NCI-H1417 treated with DMSO at 0.1 percent for 48 hours (cell line): ENCODE measurements at places on chromosomes 2 and 18.

DNA sequence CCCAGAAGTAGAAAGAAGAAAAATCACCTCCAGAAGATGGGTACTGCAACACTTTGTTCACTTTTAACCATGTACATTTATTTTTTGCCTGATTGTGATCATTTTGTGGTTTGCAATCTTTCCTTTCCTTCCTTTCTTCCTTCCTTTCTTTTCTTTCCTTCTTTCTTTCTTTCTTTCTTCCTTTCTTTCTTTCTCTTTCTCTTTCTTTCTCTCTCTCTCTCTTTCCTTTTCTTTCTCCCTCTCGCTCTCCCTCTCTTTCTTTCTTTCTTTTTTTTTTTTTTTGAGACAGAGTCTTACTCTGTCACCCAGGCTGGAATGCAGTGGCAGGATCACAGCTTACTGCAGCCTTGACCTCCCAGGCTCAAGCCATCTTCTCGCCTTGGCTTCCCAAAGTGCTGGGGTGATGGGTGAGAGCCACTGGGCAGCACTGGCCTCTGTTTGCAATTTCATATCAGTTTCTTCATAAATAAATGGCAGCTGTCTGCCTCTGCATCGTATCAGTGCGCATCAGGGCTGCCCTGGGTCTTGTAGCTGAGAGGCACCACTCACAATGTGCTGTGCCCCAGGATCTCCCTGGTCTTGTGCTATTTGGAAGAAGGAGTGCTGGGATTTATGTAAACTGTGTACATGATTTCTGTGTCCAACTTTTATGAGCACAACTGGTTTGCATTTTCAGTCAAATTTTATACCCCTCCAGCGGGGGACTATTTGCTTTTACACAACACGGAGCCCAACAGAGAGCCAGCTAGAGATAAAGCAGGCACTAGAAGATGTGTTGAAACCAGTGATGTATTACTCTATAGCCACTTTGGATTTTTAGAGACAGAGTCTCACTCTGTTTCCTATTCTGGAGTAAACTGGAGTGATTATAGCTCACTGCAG lies 6.9 kb upstream of the LIMS2 start:
- DNase-seq = no peak

DNA sequence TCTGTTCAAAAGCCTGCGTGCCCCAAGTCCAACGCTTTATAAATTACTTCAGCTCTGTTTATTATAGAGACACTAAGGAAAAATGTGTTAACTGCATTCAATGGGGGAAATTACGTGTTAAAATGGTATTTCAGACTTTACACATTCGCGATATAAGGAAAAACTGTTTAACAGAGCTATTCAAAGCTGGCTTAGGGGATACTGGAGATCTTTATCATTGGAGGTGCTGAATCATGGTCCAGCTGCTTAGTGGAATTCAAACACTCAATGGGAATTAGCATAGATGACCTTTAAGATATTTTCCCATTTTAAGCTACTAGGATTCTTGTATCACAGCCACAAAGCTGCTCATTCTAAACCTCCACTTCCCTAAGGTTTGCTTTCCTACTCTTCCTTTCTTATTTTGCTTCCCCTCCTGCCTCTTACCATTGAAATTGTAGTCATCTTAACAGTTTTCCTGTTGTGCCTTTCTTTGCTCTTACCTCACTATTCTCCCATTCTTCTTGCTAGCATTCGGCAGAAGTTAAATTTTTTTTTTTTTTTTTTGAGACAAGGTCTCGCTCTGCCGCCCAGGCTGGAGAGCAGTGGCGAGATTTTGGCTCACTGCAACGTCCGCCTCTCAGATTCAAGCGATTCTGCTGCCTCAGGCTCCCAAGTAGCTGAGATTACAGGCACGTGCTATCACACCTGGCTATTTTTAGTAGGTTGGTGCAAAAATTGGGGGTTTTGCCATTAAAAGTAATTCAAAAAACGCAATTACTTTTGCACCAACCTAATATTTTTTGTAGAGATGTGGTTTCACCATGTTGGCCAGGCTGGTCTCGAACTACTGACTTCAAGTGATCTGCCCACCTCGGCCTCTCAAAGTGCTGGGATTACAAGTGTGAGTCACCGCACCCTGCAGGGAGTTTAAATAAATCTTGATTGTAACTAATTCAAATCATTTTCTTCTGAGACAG lies 6.5 kb downstream of the SULT6B1 start:
- DNase-seq = no peak

GRCh38 chr18:35355140-35355618 lies 11.0 kb upstream of the ZNF24 start:
- DNase-seq = no peak

DNA sequence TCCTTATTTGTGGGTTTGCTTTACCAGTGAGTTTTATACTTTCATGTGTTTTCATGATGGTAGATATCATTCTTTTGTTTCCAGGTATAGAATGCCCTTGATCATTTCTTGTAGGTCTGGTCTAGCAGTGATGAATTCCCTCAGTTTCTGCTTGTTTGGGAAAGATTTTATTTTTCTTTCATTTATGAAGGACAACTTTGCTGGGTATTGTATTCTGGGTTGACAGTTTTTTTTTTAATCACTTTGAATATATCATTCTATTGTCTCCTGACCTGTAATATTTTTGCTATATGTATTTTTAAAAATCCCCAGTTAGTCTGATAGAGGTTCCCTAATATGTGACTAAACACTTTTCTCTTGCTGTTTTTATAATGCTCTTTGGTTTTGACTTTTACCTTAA lies 58.3 kb upstream of the GALNT3 start:
- DNase-seq = no peak

GRCh38 chr2:240627736-240628506 lies 2.6 kb downstream of the GPR35 start:
- DNase-seq = no peak
